ENCODE measurements at places on chromosomes 7 and 10.

GRCh38 chr7:50962281-50962883 is 179.7 kb upstream of the GRB10 start:
- no peak for DNase-seq

DNA sequence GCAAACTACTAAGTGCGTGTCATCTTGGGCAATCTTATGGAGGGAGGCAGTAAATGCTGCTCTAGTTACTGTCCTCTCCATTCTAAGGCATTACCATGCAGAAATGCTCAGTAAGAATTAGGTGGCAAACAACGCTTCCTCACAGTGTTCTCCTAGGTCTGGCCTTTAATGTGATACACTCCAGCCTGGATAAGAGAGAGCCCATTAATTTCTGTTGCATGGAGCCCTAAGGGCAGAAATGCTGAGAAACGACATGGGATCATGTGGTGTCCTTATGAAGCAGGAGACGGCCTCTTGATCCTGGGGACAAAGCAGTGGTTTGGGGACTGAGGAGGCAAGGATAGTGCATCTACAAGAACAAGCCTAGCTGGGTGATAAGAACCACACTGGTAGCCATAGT is 44.0 kb downstream of the SLC25A13 start:
- peak; percentile 29 for DNase-seq

DNA sequence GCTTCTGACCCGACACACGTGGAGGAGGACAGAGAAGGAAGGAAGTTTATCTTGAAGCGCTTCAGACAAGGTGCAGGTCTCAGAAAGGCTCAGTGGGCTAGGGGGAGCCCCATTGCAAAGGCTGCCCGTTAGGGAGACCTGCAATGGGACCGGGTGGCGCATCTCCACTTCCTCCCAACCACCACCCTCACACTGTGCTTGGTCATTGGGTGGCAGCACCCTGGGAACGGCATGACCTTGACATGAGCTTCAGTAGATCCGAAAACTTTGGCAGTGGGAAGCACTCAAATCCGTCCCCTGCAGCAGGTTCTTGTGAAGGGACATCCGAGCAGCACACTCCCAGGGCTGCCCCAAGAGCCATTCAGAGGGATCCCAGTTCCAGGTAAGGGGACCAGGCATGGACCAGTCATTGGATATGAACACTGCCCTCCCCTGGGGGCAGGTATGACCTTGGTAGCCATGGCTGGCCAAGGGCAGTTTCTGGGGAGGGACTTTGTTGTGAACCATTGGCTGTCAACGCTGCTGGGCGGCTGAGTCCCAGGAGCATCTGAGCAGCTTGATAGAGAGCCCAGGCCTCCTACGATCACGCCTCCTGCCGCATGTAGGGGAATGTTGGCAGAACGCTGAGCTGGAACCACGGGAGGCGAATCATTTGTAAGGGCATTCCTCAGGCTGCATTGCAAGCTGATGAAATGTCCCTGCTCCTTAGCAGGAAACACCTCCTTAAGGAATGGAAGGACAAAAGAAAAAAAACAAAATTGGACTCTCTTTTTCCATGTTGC is 31.7 kb downstream of the GALNTL5 start:
- DNase-seq, result no peak

DNA sequence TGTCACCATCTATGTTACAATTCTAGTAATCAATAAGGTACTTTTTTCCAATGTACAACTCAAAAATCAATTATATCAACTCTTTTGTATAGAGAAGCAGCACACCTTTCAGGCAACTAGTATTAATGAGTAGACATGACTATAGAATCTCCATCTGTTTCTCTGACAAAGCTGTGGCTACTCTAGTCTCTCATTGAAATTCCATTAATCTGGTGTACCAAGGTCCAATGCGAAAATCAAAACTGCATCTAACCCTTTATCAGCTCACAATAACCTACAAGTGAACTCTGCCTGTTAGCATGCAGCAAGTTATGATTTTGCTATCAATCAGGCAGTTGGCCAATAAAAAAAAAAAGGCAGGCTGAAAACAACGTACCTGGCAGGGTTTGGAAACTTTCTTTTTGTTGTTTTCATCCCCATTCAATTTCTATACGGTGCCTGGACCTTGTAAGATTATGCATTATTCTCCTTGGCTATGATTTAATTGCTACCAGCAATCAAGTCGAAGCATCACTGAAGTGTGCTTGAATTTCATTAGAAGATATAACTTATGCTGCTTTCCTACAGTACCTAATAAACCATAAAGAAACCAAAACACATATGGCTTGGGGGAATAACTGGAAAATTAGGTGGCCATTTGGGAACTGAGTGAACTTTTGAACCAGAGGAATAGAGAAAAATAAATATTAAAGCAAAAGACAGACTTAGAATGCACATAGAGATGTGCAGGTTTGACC is 23.2 kb downstream of the SKAP2 start:
- no peak for DNase-seq

GRCh38 chr10:15660990-15661389 is 58.7 kb downstream of the ITGA8 start:
- DNase-seq, result no peak

GRCh38 chr10:10421071-10421470 is 596.6 kb upstream of the CELF2 start:
- DNase-seq, result no peak

DNA sequence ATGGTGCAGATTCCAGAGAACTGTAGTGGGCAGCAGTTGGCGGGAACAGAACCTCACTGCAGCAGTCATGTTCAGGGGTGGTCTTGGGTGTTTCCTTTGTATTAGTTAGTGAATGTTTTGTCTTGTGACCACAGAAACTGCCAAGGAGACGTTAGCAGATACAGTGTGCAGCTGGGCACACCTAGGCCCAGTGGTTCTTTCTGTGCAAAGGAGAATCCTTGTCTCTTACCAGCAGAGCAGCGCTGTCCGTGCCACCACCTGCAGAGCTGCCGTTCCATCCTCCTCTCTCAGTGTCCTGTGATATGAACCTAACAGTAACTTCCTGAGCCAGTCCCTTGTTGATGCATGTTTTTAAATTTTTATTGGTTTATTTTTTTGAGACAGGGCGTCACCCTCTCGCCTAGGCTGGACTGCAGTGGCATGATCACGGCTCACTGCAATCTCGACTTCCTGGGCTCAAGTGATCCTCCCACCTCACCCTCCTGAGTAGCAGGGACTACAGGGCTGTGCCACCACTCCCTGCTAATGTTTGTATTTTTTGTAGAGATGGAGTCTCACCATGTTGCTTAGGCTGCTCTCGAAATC is 60.6 kb downstream of the WDR37 start:
- no peak for DNase-seq

DNA sequence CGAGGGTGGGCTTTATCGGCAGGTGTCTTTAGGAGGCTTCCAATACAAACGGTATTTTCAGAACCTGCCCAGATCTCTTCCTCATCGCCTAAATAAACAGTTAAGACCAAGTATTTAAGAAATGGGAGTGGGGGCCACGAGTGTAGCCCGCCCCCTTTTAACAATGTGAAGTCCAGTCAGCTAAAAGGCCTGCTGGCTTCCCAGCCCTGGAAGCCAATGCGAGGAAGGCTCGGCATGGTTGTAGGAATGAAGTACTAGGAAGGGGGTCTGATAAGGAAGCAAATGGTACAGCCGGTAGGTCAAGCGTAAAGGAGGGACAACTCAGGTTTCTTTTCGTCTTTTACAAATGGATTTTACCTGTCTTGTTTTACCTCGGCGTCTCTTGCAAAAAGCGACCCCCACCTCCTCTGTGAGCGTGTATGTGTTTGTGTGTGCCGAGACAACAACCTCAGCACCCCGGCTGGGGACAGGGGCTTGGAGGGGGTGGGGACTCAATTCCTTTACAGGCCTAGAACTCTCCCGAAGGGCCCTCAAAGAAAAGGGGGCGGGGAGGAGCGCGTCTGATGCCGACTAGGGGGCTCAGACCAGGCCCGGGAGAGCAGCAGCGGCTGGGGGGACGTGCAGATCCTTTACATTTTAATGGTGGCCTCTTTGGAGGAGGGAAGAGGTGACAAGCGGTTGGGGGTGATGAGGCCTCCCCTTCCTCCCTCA is 147.6 kb downstream of the GPR85 start:
- no peak for DNase-seq

DNA sequence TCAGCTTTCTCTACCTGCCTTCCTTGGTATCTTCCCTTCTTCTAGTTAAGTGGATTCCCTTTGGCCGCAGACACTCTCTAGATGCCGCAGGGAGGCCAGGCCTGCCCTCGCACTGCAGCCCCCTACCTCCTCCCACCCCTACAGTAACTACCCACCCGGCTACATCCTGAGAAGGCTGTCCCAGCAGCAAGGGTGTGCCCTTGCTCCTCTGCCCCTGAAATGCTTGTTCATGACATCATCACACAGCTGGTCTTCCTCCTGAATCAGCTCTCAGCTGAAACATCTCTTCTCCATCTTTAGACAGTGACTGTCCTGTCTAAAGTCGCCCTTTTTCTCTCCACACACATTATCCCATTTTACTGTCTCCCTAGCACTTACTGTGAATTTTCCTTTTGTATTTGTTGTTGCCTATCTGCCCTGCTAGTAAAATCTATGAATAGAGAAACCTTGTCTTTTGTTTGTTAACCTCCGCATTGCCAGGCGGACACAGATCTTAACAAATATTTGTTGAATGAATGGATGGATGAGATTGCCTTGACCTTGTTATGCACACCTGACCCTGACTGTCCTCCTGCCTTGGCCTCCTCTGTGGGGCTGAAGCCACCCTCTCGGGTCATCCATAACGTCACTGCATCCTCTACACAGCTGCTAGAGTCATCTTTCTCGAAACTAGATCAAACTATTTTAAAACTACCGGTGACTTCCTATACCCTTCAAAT is 108.9 kb upstream of the GATA3 start:
- DNase-seq, result no peak

DNA sequence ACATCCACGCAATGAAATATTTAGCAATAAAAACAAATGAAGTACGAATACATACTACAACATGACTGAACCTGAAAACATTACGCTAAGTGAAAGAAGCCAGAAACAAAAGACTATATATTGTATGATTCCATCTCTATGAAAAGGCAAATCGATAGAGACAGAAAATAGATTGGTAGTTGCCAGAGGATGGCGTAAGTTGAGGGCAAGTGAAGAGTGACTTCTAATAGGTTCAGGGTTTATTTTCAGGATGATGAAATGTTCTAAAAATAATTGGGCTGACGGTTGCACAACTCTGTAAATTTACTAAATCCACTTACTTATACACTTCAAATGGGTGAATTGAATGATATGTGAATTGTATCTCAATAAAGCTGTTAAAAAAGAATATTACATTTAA is 39.5 kb upstream of the TECTB start:
- no peak for DNase-seq

DNA sequence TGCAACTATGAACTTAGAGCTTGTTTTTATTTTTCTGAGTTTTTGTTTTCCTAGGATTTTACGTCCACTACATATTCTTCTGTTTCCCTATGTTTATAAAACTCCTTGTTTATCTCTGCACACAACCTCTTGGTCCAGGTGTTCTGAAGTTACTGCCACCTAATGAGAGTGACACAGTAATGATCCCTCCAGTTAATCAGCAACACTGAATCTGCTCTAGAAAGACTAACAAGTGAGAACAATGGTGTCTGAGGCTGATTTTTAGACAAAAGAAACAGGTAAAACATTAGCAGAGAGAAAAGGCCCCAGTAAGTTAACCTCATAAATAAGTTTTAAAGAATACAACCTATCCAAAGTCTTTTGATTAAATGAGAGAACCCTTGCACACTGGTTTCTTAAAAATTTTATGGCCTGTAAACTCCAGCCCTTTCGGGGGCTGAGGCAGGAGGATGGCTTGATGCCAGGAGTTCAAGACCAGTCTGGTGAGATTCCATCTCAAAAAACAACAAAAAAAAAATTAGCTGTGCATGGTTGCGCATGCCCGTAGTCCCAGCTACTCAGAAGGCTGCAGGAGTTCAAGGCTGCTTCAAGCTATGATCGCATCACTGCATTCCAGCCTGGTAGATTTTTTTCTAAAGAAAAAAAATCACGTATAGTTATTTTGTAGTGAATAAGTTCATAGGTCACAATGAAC is 397.6 kb downstream of the MAGI2 start:
- DNase-seq, result no peak

DNA sequence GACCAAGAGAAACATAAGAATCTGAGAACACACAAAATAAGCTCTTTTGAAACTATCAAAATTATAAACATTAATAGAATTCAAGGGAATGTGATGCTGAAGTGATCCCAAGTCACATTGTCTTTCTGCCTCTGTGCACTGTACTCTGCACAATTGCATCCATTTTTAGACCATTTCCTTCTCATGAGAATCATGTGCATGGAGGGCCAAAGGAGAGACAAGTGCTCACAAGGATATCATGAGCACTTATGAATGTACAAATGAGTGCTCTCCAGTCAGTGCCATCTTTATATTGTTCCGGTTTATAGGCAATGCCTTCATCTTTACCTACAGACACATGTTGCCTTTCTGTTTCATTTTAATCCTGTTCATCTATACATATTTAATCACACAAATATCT is 36.9 kb downstream of the MET start:
- no peak for DNase-seq

GRCh38 chr10:81414038-81414437 is 461.0 kb upstream of the NRG3 start:
- no peak for DNase-seq

DNA sequence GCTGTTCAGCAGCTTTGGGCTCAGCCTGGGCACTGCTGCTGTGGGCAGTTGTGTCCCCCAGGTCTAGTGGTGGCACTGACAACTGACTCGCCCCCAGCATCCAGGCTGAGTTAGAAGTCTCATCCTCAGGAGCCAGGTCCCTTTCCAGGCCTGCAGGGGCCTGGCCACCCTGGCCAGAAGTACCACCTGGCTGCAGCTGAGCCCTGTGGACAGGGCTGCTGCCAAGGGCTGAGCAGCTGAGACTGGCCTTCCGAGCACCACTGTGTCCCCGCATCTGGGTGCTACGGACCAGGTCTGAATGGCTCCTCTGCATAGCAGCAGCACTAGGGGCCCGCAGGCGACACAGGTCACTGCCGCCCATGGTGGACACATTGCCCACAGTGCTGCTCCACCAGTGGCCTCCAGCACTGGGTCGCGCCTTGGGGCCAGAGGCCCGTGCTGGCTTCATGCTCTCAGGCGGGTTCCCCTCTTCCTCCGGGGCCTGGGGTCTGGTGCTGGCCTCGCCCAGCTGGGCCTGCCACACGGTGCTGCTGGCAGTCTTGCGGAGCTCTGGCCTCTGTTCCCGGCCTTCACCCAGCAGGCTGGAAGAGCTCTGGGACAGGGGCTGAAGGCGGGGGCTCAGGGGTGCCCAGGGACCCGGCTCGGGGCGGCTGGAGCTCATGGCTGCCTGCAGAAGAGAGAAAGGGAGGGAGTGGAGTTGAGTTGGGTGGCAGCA is 6.2 kb downstream of the GPRIN2 start:
- DNase-seq, result no peak

- peak; percentile 80 for DNase-seq
Measured at GRCh38 chr7:131109759-131110296, 217.8 kb upstream of the MKLN1 start.

- no peak for DNase-seq
Measured at GRCh38 chr7:41045556-41046123, 657.2 kb downstream of the INHBA start.

Measured in NCI-H1417 (cell line).